ENCODE measurements at places on chromosomes 6 and 20.

DNA sequence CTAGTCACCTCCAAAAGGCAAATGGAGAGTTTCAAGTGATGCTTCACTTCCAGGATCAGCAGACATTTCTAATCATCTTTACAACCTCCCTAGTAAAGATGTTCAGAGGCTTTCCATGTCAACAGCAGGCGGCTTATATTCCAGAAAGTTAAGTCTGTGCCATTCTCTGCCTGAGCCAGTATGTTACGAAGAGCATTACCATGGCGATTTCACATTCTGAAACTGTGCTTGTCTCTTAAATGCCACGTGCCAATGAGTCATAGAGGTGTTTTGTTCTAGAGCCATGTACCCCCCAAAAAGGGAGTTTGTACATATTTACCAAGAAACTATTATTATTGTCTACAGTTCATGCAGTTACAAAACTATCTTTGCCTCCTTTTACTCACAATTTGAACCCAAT lies 319.5 kb downstream of the FOXA2 start:
- no peak for DNase-seq

DNA sequence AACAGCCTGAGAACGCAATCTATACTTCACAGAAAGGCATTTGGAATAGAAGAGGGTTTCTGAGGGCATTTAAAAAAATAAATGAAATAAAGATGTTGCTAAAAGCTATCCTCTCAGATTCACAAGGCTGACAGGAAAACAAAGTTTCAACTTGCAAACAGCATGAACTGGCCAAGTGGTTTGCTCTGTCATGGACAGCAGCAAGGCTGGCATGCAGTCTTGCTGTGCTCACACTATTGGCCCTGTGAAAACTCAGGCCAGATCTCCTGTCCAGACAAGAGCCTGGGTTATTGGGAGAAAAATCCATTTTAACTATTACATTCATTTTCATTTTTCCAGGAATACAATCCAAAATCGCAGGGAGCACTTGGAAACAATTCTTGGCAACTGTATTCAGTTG lies 506.2 kb upstream of the SLC35B3 start:
- no peak for DNase-seq

DNA sequence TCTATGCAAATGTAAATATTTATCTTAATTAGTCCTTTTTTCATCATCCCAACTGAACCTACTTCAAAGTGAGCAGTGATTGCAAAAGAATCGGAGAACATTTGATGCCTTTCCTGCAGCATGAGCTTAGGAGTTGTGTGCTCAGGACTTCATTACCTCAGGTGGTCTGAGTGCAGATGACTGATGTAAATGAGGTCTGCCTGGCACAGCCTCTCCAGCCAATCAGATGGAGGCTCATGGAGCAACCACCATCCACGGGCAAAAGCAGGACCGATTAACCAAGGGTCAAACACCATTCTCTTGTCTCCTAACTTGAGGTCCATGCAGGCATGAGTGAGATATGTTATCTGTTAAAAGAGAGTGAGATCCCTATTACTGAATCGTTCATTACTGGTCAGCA lies 165.7 kb upstream of the CARMIL1 start:
- no peak for DNase-seq

DNA sequence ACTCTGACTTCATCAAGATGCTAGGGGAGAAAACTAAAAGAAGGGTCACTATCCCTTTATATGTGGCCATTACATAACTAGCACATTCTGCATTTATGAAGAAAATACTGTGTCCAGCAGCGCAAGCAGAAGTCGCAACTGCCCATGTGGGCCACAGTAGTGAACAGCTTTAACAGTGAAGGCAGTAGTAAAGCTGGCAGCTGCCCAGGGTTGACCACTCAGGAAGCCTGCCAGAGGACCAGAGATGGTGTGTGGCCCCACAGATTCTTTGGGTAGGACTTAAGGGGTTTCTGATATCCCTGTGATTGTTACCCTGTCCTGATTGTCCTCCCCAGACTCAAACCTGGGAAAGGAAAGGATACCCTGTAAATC lies 88.3 kb upstream of the NT5E start:
- DNase-seq = no peak

- DNase-seq = no peak
Measured at GRCh38 chr6:81895511-81896185, 143.2 kb upstream of the TENT5A start.

DNA sequence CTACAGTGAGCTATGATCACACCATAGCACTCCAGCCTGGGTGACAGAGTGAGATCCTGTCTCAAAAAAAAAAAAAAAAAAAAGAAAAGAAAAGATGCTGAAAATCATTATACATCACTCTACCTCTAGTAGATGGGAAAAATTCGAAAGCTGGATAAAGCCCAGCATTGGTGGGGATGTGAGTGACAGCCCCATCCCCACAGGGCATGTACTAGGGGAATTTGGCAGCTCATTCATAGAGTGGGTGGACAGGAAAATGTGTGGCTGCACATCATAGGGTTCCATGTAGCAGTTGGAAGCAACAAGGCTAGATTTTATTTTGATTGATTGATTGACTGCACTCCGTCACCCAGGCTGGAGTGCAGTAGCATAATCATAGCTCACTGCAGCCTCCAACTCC lies 42.0 kb downstream of the MRPL14 start:
- no peak for DNase-seq

- DNase-seq = no peak
Measured at GRCh38 chr20:10357061-10357708, 76.8 kb downstream of the MKKS start.

DNA sequence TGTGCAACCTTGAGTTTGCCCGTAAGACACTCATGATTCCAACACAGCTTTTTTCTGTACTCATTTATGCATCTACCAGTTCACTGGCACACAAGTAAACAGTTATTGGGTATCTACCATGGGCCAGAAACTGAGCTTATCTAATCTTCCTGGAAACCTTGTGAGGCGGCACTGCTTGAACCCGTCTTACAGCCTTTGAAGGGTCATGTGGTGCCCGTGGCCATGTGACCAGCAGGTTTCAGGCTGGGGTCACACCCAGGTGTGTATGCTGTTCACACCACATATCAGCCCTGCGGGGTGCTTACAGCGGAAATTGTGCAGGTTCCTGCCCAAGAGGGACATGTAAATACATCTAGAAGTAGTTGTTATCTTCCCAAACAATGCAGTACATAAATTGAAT lies 6.1 kb downstream of the THBD start:
- no peak for DNase-seq

DNA sequence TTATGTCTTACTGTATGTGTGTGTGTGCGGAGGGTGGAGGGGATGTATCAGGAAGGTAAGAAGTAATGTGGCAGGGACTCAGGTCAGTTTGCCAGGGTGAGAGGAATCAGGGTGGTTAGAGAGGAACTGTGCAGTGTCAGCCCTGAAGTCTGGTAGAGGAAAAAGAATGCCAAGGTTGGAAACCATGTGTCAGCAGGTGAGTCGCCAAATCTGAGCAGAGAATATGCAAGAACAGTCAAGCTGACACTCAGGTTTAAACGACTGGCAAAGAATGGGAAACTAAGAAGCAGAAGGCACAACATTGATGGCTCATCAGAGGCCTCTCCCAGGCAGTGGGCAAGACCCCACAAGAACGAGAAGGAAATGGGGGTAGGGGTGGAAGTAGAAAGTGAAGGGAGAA lies 107.5 kb upstream of the TBX18 start:
- no peak for DNase-seq

- DNase-seq = no peak
Measured at GRCh38 chr6:76772951-76773350, 690.3 kb downstream of the HTR1B start.

- DNase-seq = no peak
Measured at GRCh38 chr20:20782755-20783154, 70.3 kb upstream of the RALGAPA2 start.

GRCh38 chr6:148516617-148517016 lies 174.0 kb downstream of the SASH1 start:
- no peak for DNase-seq

DNA sequence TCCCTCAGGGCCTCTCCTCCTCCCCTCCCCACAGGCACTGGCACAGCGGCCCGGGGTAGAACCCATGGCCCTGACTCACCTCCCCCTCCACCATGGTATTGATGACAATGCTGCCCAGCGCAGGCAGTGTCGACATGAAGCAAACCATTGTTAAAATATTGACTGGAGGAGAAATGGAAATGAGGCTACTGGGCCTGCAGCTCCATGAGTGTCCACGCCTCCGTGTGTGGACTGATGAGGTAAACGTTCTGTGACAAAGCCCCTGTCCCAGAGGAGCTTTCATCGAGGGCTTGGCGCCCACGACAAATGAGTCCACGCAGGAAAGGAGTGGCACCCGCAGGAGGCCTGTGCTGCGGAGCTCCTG lies 402.7 kb downstream of the TAF4 start:
- peak; percentile 89 for DNase-seq

GRCh38 chr6:119256392-119256791 lies 93.2 kb downstream of the MAN1A1 start:
- no peak for DNase-seq

DNA sequence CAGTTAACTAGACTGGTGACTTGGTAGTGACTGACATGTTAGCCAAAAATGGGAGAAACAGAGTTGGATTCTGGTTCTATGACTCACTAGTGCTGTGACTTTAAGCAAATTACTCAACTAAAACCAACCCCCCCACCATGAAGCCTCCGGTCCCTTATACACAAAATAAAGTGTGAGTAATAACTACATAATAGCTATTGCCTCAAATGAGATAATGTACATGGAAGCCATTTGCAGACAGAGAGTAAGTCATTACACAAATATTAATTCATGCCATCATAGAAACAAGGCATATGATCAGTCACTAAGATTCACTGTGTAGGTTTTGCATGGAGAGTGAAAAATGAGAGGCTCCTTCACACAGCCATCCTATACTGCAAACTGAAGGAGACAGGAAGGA lies 111.9 kb downstream of the HIVEP2 start:
- DNase-seq = no peak

DNA sequence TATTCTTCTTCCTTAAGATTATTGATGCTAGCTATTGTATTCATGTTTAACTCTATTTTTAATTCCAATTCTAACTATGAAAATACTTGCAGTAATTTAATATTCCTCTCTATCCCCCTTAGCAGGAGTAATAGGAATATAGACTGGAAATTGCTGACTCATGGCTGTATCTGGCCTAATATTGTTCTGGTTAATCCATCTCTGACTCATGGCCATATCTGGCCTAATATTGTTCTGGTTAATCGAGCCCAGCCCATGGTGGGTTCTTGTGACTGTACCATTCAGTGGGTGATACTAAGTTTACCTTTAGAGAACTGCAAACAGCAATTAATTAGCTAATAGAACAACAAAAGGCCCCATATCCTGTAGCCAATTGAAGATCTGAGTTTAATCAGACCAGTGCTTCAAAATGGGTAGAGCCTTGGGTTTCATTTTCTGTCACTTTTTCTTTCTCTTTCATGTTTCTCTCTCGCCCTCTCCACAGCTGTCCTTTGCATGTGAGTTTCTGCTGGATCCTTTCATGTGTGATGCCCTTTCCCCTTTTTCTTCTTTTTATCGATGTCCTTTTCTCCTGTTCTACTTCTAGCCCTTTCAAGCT lies 50.6 kb downstream of the SLC22A3 start:
- no peak for DNase-seq

- no peak for DNase-seq
Measured at GRCh38 chr20:63359164-63359934, 1.8 kb downstream of the CHRNA4 start.

DNA sequence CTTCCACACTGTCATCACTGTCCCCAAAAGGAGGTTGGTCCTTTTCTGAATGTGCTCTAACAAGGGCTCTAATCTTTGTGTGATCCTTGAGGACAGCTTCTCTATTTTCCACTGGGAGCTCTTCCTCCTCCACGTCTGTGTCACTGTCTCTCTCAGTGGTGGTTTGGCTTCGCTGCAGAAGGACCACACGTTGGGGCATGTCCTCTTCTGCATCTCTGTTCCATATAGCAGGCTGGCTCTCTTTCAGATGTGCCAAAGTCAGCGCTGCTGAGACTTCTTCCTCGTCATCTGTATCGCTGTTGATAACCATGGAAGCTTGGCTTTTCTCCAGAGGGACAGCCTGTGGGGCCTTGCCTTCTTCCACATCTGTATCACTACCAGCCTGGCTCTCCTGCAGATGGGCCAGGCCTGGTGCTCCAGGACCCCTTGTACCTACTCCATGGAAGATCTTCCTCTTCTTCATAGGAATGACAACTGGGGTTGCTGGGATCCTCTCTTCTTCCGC lies 4.6 kb downstream of the MDC1 start:
- peak; percentile 40 for DNase-seq

- no peak for DNase-seq
Measured at GRCh38 chr6:41645007-41645618, 6.8 kb downstream of the MDFI start.

- no peak for DNase-seq
Measured at GRCh38 chr6:28742668-28743270, 181.0 kb downstream of the TRIM27 start.

GRCh38 chr20:16501301-16501700 lies 71.9 kb downstream of the KIF16B start:
- no peak for DNase-seq

DNA sequence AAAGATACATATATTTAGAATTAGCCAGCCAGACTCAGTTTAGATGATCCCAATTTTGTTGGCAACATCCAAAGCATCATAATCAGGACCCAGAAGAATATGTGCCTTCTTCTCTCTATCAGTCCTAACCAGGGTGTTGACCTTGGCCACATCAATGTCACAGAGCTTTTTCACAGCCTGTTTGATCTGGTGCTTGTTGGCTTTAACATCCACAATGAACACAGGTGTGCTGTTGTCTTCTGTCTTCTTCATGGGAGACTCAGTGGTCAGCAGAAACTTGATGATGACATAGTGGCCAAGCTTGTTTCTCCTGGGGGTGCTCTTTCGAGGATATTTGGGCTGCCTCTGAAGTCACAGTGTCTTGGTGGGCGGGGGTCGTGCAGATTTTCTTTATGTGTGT lies 84.9 kb downstream of the MKKS start:
- no peak for DNase-seq

DNA sequence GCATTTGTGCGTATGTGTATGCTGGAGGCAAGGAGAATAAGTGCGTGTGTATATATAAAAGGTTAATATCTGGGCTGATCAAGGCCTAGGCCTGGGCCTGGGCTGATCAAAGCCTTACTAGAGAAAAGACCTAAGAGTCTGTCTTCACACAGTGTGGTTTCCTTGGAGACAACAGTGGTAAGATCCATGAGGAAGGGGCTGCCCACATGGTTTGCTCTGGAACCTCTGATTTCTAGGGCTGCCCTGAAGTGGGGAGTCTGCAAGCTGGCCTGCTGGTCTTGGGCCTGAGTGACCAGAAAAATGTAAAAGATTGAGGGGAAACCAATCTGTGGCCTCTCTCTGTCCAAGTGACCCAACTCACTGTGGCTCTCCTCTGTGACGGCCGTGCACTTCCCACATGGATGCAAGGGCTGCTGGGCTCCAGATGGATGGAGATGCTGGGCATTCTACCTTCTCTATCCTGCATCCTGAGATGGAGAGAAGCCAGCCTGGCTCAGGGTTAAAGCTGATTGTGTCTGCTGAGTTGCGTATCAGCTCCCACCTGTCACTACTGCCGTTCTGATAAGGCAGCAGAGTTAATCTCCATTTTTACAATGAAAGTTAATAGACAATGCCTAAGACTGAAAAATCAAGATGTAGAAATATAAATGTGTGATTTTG lies 90.3 kb upstream of the NXT1 start:
- DNase-seq = no peak
